IPS DF 19.7 (cell line): ENCODE measurements at places on chromosomes 12 and 14.

- no peak for DNase-seq
Measured at GRCh38 chr12:111687255-111687654, 1.4 kb downstream of the ACAD10 start.

DNA sequence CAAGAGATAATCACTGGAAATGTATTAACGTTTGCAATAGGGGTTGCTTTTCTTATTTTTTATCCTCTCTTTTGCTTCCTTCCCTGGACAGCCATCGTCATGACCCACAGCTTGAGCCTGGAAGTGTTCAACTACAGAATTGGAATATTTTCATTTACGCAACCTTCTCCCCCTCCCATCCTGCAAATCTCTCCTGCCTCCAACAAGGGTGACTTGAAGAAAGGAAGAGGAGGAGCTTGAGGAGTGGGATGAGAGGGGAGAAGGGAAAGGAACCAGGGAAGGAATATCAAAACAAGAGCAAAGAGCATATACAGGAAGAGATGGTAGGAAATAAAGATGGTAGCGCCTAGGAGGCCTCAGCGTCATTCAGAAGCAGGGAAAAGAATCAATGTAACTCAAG, 1.6 kb upstream of the MANSC4 start:
- no peak for DNase-seq

DNA sequence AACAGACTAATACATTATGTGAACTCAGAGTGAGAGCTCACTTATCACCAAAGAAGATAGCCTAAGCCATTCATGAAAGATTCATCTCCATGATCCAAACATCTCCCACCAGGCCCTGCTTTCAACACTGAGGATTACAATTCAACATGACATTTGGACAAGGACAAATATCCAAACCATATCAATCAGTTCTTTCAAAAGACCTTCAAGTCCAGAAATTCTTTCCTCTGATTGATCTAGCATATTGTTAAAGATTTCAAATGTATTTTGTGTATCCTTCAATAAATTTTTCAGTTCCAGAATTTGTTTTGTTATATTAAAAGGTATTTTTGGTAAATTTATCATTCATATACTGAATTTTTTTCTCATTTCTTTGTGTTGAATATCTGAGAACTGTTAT, 1055.8 kb downstream of the SLC6A15 start:
- DNase-seq: no peak

DNA sequence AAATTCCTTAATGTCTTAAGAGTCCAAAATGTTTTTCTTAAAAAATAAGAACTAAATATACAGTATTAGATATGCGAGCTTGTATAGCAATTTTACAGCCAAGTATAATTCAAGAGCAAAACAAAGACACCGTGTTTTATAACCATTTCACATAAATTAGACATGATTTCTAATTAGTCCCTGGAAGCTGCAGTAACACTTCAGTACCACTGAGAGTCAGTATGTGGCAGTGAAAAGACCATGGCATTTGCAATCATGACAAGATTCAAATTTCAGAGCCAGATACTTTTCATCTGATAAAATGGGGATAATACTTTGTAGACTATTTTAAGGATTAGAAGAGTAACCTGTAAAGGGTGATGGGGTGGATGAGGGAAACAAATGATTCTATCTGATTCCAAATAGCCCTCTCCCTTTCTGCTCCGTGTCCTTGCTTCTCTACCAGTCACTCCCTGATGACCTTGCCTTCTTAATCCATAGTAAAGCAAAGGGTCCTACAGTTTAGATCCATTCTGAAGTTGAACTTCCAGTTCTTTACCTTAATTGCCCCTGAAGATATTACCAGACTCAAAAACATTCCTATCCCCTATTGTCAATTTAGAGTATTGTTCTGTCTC, 145.4 kb upstream of the ABCD2 start:
- DNase-seq: no peak

DNA sequence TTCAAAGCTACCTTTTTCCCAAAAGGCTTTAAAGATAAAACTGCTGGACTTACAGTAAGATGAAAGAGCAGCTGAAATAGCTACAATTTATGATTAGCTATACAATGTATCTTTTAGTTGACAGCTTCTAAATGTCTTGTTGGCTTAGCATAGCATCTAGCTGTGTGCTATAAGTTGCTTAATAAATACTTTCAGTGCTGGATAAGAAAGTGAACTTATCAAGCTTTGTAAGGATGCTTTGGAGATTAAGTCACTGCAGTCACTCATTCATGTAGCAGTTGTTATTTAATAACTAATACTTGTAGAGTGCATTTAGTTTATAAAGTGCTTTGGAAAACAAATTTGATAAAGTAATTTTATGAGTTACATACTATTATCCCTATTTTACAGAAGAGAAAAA, 14.6 kb downstream of the CFAP54 start:
- DNase-seq: no peak
